DND-41 (cell line): ENCODE measurements at places on chromosomes 3 and 15.

DNA sequence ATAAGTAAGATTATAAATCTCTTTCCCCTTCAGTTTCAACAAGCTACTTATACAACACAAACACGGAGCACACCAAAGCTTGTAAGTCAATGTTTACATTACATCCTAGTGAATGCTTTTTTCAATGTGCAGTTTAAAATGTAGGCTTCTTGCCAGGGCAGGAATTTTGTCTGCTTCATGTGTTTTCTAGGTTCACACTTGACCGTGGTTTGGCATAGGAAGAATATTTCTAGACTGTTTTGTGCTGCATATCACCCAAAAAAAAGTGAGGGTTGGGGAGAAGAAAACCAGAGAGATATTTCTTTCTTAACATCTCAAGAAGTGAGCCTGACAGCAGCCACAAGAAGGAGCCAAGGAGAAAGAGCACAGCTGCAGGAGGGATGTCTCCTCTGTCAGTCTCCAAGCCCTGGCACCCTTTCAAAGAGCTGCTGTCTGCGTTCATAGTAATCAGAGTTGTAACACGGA is 255.8 kb downstream of the MEIS2 start:
- H3K4me3 ChIP-seq = no peak overlapping the region
- no peaks in the 10 kb centered on the region for H3K36me3 ChIP-seq
- no peaks in the 10 kb centered on the region for H3K4me1 ChIP-seq
- DNase-seq = no peak
- no peaks in the 10 kb centered on the region for H3K27me3 ChIP-seq

GRCh38 chr15:33064878-33065277 is 129.6 kb downstream of the FMN1 start:
- no peak overlapping the region for H3K27ac ChIP-seq
- no peaks in the 10 kb centered on the region for H3K36me3 ChIP-seq
- no peaks in the 10 kb centered on the region for H3K4me1 ChIP-seq
- H3K4me3 ChIP-seq = no peak overlapping the region
- no peak for DNase-seq
- no peaks in the 10 kb centered on the region for H3K27me3 ChIP-seq

GRCh38 chr3:16254916-16255315 is 9.8 kb downstream of the DPH3 start:
- no peaks in the 10 kb centered on the region for H3K27me3 ChIP-seq
- no peaks in the 10 kb centered on the region for H3K4me1 ChIP-seq
- DNase-seq = peak; percentile 27
- H3K36me3 ChIP-seq = peaks cover 13% of the 10 kb centered on the region
- H3K27ac ChIP-seq = no peak overlapping the region

DNA sequence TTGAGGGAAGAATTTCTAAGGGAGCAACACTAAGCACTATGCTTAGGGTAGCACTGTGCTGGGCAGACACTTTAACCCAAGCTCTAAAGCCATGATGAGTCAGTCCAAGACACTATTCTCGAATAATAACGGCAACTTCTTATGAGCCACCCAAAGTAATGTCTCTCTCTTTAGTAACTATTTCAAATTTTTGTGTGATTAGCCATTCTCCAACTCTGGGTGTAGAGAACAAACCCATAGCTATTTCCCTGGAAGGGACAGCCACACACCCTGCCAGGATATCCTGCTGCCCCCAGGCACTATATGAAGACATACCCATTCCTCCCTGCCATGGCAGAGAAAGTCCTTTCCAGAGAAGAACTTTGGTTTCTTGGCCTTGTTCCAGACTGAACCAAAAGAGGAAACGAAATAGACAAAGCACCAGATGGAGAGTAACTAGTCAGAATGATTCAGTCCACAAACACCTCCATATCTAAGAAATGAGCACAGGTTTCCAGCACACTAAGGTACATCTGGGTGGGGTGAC is 384.9 kb upstream of the THBS1 start:
- H3K27ac ChIP-seq = no peak overlapping the region
- no peaks in the 10 kb centered on the region for H3K36me3 ChIP-seq
- peaks cover 3% of the 10 kb centered on the region for H3K27me3 ChIP-seq
- no peak for DNase-seq
- no peak overlapping the region for H3K4me3 ChIP-seq

- DNase-seq = no peak
- H3K27me3 ChIP-seq = no peaks in the 10 kb centered on the region
- no peak overlapping the region for H3K4me3 ChIP-seq
- H3K36me3 ChIP-seq = no peaks in the 10 kb centered on the region
- peaks cover 16% of the 10 kb centered on the region for H3K4me1 ChIP-seq
Measured at GRCh38 chr3:194275291-194275690, 75.8 kb downstream of the CPN2 start.

- H3K27me3 ChIP-seq = no peaks in the 10 kb centered on the region
- H3K4me1 ChIP-seq = no peaks in the 10 kb centered on the region
- H3K4me3 ChIP-seq = no peak overlapping the region
- no peaks in the 10 kb centered on the region for H3K36me3 ChIP-seq
Measured at GRCh38 chr15:40246496-40247280, 7.8 kb downstream of the PAK6 start.

- no peaks in the 10 kb centered on the region for H3K27me3 ChIP-seq
- H3K4me1 ChIP-seq = no peaks in the 10 kb centered on the region
- DNase-seq = peak; percentile 43
- no peaks in the 10 kb centered on the region for H3K36me3 ChIP-seq
- H3K4me3 ChIP-seq = no peak overlapping the region
Measured at GRCh38 chr3:127694467-127695215, 21.9 kb downstream of the ABTB1 start.

DNA sequence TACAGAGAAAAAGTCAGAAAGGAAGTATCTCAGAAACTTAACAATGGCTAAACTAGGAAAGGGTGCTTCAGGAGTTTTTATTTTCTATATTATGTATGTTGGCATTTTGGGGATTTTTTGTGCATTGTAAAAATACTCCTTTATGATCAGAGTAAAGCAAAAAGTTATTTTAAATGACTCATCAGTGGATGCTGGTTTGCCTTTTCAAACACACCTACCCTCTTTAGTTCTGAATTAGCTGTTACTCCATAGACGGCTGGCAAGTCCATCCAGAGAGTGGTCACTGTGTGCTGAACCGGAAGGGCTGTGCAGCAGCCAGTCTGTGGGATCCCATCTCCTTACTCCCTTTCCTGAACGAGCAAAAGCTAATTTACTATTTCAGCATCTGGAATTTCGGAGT is 942 bp downstream of the CCR9 start:
- H3K4me3 ChIP-seq = no peak overlapping the region
- DNase-seq = no peak
- no peaks in the 10 kb centered on the region for H3K27me3 ChIP-seq
- peaks cover 99% of the 10 kb centered on the region for H3K4me1 ChIP-seq

- H3K36me3 ChIP-seq = no peaks in the 10 kb centered on the region
- H3K27me3 ChIP-seq = no peaks in the 10 kb centered on the region
Measured at GRCh38 chr3:40891186-40891585, 308.1 kb upstream of the CTNNB1 start.

DNA sequence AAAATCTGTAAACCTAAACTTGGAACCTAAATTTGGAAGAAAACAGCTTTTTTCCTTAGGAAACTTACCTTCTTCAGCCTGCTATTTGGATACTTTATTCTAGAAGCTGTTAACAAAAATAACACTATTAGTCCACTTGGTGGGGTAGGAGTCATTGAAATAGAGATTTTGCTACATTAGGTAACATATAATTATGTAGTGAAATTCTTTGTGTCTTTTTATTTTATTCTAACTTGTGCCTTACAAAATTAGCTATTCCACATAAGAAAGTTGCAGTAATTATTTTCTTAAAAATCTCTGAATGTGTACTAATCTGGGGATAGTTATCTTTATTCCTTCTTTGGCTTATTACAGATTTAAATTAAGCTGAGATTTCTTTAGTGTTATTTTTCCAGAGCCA is 360.4 kb upstream of the ROBO2 start:
- no peak overlapping the region for H3K4me3 ChIP-seq
- DNase-seq = no peak
- H3K27ac ChIP-seq = no peak overlapping the region
- H3K27me3 ChIP-seq = no peaks in the 10 kb centered on the region
- H3K36me3 ChIP-seq = no peaks in the 10 kb centered on the region
- no peaks in the 10 kb centered on the region for H3K4me1 ChIP-seq

GRCh38 chr3:175432376-175433025 is 573.4 kb downstream of the NAALADL2 start:
- no peak overlapping the region for H3K27ac ChIP-seq
- H3K4me3 ChIP-seq = no peak overlapping the region
- H3K36me3 ChIP-seq = no peaks in the 10 kb centered on the region
- no peaks in the 10 kb centered on the region for H3K27me3 ChIP-seq
- no peak for DNase-seq
- H3K4me1 ChIP-seq = no peaks in the 10 kb centered on the region

DNA sequence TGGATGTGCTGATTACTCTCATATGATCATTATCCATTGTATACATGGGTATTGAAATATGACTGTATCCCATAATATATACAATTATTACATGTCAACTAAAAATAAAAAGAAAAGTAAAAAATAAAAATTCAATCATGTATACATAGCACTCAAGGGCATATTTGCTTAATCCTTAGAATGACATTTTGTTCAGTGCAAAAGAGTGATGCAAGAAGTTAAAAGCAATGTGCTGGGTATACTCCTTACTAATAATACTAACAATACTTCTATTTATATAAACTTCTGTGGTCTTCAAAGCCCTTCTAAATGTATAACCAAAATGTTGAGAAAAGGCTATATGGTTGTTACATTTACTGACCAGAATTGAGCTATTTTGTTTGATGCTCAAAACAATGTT is 23.2 kb upstream of the TM4SF1 start:
- no peaks in the 10 kb centered on the region for H3K4me1 ChIP-seq
- no peak for DNase-seq
- peaks cover 5% of the 10 kb centered on the region for H3K27me3 ChIP-seq
- no peaks in the 10 kb centered on the region for H3K36me3 ChIP-seq
- no peak overlapping the region for H3K4me3 ChIP-seq

DNA sequence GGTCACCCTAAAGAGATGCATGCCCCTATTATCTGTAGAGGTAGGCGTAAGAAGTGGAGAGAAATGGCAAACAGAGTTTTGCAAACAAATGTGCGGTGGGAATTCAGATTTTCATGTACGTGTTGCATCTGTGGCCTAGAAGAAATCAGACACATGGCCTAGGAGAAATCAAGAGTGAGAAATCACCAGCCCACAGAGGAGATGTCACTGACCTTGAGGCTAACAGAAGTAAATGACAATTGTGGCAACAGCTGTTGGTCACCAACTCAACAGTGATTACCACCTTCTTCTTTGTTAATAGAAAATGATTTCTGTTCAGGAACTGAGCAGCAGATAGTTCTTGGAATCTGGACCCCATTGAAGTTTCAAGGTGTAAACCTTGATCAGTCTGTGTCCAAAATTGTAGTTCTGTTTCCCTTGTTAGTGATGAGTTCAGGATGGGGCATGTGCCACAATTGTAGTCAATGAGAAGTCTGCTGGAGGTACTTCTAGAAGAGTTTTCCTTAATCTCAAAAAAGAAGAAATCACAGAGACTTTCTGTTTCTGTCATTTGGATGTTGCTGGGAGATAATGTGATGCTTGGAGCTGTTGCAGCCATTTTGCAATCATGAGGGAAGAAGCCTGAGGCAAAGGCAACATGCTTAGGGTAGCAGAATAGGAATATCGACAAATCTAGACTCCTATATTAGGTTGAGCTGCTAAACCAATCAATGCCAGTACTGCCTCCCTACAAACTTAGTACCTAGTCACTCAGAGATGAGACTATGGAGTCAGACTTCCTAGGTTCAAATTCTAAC is 34.3 kb upstream of the RFTN1 start:
- no peaks in the 10 kb centered on the region for H3K27me3 ChIP-seq
- no peaks in the 10 kb centered on the region for H3K36me3 ChIP-seq
- no peak overlapping the region for H3K4me3 ChIP-seq
- no peak overlapping the region for H3K27ac ChIP-seq
- DNase-seq = no peak

DNA sequence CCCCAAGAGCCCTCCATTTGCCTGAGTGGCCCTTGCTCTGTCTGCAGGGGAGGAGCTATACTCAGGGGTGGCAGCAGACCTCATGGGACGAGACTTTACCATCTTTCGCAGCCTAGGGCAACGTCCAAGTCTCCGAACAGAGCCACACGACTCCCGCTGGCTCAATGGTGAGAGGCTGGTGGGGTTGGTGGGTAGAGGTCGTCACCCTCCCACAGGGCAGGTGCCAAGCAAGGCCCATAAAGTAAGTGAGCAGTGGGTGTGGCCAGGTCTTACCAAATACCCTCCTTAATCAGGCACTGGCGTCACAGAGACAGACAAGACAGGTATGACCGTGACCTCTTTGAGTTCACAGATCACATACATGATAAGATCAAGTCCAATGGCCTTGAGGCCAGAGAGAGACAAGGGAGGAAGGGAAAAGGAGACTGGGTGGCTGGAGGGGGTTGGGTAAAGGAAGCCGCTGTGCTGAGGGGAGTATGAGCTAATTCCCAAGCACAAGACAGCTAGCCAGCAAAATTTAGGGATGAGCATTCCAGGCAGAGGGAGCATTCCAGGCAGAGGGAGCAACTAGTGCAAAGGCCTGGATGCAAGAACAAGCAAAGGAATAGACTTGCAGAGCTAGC is 2.5 kb downstream of the SEMA3B start:
- no peaks in the 10 kb centered on the region for H3K36me3 ChIP-seq
- peaks cover 22% of the 10 kb centered on the region for H3K27me3 ChIP-seq
- H3K4me3 ChIP-seq = no peak overlapping the region
- H3K4me1 ChIP-seq = peaks cover 8% of the 10 kb centered on the region

GRCh38 chr3:26343647-26344046 is 278.9 kb upstream of the LRRC3B start:
- no peaks in the 10 kb centered on the region for H3K4me1 ChIP-seq
- H3K36me3 ChIP-seq = no peaks in the 10 kb centered on the region
- no peak overlapping the region for H3K4me3 ChIP-seq
- DNase-seq = no peak
- H3K27me3 ChIP-seq = no peaks in the 10 kb centered on the region

- H3K27ac ChIP-seq = no peak overlapping the region
- H3K27me3 ChIP-seq = peaks cover 4% of the 10 kb centered on the region
- H3K36me3 ChIP-seq = no peaks in the 10 kb centered on the region
Measured at GRCh38 chr15:66877477-66878271, 175.6 kb downstream of the SMAD6 start.

DNA sequence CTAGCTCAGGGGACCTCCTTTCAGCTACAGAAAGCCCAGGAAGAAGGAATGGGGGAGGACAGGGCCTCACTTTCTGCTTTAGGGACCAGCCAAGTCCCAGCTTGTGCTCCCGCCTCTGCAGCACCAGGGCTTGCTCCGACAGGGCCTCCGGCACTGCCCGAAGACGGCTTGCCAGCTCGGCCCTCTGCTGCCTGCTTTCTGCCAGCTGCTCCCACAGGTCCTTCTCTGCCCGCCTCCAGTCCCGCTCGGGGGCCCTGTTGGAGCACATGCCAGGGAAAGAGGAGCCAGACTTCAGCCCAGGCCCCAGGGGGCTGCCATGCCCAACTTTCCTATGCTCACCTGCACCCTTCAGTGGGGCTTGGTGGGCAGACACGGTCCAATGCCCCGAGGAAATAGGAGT is 4.3 kb upstream of the CLK3 start:
- peaks cover 12% of the 10 kb centered on the region for H3K4me1 ChIP-seq
- no peak overlapping the region for H3K27ac ChIP-seq
- DNase-seq = no peak
- H3K4me3 ChIP-seq = no peak overlapping the region
- H3K36me3 ChIP-seq = peaks cover 5% of the 10 kb centered on the region; the same call in 1 of the 2 replicates

GRCh38 chr3:81910244-81910852 is 148.9 kb upstream of the GBE1 start:
- H3K36me3 ChIP-seq = no peaks in the 10 kb centered on the region
- no peaks in the 10 kb centered on the region for H3K4me1 ChIP-seq
- peak; percentile 30 for DNase-seq
- H3K27ac ChIP-seq = no peak overlapping the region
- H3K4me3 ChIP-seq = no peak overlapping the region
- no peaks in the 10 kb centered on the region for H3K27me3 ChIP-seq
